ENCODE measurements at places on chromosomes 1 and 21.

GRCh38 chr1:208445758-208446203 is 201.6 kb upstream of the PLXNA2 start:
- DNase-seq, result no peak

DNA sequence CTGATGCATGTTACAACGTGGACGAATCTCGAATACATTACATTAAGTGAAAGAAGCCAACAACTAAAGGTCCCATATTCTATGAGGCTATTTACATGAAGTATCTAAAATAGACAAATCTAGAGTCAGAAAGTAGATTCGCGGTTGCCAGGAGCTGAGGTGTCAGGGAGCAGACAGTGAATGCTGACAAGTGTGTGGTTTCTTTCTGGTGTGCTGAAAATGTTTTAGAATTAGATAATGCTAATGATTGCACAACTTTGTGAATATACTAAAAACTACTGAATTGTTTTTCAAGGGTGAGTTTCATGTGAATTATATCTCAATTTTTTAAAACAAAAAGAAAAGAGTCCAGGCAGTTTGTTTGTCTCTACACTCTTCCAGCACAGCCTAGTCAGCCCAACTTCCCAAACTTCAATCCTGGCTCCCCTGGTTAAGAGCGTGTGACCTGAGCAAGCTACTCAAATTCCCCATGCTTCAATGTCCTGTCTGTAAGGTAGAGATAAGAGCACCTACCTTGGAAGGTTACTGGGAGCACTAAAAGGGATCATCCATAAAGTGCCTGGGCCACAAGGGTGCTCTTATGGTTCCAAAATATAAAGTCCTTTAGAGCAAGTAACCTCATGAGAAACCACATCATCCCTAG is 20.9 kb downstream of the HLCS start:
- DNase-seq, result no peak

GRCh38 chr1:46527474-46528296 is 23.8 kb downstream of the KNCN start:
- peak; percentile 84 for DNase-seq

DNA sequence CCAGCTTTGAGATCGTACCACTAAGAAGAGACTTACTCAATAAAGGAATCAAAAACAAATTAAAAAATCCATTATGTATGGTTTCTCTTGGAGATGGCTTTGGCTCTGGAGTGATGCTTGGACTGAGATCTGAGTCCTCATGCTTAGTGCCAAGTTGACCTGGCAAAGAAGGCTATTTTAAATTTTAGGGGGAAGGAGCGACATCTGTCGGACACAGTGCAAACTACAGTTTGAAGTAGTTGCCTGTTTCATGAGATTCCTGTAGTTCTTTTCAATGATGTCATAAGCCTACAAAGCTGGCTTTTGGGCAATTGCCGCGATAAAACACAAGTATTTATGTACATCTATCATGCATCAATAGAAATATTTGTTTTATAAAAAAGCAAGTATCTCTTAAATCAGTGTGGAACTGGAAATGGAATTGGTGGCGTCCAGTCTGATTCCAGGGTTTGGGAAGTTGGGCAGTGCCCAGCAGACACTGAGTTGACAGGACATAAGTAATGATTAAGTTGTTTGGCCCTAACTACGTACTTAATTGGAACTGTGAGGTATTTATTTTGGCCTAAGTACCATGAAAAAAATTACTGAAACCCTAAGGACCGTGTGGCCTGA is 50.0 kb downstream of the TBCE start:
- DNase-seq, result peak; percentile 63

DNA sequence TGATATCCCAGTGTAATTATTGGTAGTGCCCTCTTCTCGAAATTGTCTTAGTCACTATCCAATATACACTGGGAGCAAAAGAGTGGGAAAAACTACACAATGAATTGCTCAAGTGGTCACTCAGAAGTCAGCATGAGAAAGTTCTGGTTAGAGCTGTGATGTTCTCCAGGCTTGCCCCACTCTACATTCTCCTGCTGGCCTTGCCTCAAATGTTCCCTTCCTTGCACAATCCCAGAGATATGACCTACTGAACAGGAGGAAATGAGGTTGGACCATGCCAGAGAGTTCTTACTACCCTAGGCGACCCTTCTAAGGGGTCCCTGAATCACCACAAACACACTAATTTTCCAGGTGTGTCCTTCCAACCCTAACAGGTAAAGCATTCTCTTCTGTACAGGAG is 40.8 kb downstream of the GLUL start:
- no peak for DNase-seq

GRCh38 chr1:234262007-234262753 is 111.1 kb upstream of the COA6 start:
- no peak for DNase-seq

DNA sequence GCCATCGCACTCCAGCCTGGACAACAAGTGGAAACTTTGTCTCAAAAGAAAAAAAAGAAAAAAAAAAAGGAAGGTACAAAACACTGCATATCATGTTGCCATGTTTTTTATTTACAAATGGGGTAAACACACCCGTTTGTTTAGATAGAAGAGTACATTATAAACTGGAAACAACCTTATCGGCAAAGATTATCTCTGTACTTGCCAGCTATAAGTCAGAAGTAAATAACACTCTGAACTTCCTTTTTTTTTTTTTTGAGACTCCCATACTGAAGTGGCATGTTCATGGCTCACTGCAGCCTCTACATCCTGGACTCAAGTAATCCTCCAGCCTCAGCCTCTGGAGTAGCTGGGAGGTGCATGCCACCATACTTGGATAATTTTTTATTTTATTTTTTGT is 21.9 kb downstream of the USP48 start:
- DNase-seq, result no peak

- DNase-seq, result no peak
Measured at GRCh38 chr1:220834155-220834870, 44.9 kb upstream of the HLX start.

- no peak for DNase-seq
Measured at GRCh38 chr1:108686614-108687313, 5.3 kb upstream of the PRPF38B start.

All from RPMI8226 (cell line).